Stimulated activated CD4-positive, alpha-beta T cell treated with anti-CD3 and anti-CD28 coated beads, TNF-alpha, amount 100 ng/mL, for 24 hours (primary cell): ENCODE measurements at places on chromosomes 1 and 21.

- no peak for DNase-seq
These were observed 4.2 kb upstream of the INTS3 start for GRCh38 chr1:153723687-153724086.

DNA sequence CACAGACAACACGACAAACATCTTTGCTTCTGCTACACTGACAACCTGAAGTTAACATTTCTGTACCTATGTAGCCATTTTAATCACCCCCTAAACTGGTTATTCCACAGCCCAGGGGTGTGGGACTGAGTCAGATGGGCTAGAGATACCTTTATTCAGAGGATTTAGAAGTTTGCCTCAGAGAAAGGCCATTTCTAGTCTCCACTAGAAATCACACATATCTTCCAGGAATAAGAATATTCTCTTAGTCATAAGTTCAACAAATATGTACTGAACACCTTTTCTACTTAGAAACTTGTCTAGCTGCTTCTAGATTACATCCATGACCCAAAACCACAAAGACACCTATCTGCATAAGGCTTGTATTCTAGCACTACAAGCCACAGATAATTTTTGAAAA is 38.8 kb downstream of the ERG start:
- no peak for DNase-seq

GRCh38 chr1:94050254-94050653 is 70.7 kb downstream of the ABCA4 start:
- DNase-seq, result no peak

DNA sequence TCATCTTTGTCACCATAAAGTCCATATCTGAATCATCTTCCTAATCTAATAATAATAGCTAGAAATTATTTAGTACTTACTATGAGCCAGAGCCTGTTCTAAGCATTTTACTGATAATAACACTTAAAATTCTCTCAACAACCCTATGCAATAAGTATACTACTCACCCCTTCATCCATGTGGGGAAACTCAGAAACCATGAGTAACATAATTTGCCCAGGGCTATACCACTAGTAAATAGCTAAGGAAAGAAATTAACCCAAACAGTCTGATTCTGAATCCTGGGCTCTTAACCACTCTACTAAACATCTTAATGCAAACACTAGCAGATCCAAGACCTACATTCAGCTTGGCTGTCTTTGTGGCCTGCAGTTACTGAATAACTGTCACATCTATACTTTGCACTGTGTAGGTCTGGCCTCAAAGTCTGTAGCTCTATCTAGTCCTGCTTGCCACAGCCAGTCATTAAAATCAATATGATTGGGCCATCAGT is 394.8 kb upstream of the ESRRG start:
- DNase-seq, result no peak

DNA sequence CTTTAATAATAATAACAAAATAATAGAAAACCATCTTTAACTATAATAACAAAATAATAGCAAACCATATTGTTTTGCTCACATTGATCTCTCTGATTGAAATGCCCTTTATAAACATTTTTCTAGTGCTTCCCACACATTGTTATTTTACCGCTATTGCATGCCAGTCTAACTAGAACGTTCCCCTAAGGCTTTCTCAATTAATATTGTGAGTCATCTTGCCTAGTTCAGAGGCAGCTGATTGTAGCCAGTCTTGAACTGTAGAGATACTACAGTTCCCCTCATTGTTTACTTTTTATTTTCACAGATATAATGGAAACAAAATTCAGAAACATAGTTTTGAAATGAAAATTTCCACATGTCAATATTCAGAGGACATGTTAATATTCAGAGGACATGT is 192.3 kb upstream of the ADGRL4 start:
- DNase-seq, result no peak

DNA sequence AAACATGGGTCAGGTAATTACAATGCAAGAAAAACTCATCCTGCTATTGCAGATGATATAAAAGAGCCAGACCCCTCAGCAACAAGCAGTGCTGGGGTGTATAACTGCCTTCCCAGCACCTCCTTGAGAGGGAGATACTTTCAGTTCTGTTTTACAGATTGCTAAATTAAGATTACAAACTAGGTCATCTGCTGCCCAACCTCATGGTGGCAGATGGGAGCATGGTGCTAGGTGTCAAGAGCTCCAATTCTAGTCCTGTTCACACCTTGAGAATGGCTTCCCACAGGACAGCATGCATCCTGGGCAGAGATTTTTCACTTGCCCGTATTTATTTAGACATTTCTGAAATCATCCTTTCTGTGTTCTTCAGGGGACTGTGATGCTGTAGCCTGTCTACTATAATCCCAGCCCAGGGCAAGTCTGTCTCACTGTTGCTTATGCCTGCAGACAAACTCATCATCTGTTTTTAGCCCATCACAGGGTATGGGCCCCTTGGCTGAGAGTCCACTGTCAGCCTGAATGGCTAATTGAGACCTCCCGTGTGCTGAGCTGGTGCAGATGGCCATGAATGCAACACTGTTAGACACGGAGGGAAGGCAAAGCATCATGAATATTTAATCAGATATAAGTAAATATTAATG is 40.2 kb upstream of the PBX1 start:
- no peak for DNase-seq

- DNase-seq, result no peak
These were observed 37.3 kb upstream of the KAZN start for GRCh38 chr1:14561014-14561693.

GRCh38 chr21:41958886-41959563 is 5.2 kb upstream of the C2CD2 start:
- no peak for DNase-seq

DNA sequence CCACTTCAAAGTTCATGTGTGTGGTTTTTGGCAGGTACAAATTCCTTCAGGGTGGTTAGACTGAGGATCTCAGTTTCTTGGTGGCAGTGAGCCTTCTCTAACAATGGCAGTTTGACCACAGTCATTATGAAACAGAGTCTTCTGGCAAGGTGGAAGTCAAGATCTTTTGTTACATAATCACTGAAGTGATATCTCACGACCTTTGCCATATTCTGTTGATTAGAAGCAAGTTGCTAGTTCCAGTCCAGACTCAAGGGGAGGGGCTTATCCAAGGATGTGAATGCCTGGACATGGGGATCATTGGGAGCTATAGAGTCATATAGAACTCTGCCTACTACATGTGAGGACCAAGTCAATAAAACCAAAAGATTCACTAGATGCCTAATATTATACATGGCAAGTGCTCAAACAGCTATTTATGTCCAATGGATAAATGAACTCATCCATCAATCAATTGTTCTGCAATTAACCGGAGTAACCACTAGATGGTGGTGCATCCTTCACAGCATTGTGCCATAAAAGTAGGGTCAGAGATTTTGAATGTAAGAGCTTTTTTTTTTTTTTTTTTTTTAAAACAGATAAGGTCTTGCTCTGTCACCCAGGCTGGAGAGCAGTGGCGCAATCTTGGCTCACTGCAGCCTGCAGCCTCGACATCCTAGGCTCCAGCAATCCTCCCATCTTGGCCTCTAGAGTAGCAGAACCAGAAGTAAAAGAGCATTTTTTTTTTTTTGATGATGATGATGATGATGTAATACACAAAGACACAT is 131.9 kb downstream of the CRB1 start:
- no peak for DNase-seq

- DNase-seq, result no peak
These were observed 50.6 kb downstream of the ZBTB40 start for GRCh38 chr1:22502202-22502601.

DNA sequence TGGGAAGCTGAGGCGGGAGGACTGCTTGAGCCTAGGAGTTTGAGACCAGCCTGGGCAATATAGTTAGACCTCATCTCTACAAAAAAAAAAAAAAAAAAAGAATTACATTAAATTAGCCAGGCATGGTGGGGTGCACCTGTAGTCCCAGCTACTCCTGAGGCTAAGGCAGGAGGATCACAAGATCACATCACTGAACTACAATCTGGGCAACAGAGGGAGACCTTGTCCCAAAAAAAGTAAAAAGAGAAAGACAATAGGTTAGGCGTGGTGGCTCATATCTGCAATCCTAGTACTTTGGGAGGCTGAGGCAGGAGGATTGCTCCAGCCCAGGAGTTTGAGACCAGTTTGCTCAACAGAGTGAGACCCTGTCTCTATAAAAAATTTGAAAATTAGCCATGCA is 130.3 kb downstream of the TIAM1 start:
- no peak for DNase-seq

DNA sequence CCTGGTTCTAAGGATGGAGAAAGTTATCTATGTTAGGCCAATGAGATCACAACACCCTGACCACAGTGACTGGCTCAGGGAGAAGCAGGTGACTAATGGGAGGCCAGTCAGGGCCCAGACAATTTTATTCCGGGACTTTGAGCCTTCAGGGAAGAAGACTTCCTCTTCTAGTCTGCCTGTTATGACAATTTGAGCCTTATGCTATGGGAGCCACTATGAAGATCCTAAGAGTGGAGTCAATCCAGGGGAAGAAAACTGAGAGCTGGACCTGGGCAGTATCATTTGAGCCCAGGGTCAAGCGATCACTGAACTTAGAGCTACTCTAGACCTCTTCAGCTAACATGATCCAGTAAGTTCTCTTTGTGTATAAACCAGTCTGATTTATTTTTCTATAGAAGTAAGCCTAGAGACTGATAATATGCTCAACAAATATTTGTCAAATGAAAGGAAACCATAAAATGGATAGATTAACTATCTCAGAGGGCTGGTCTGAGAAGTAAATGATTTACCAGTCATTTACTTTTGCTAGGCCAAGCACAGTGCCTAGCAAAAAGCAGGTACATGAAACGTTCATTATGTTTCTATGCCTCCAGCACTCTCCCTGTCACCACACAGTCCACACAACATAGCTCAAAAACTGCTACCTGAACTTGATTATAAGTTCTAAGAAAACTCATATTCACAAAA is 4.2 kb upstream of the C1orf141 start:
- no peak for DNase-seq

DNA sequence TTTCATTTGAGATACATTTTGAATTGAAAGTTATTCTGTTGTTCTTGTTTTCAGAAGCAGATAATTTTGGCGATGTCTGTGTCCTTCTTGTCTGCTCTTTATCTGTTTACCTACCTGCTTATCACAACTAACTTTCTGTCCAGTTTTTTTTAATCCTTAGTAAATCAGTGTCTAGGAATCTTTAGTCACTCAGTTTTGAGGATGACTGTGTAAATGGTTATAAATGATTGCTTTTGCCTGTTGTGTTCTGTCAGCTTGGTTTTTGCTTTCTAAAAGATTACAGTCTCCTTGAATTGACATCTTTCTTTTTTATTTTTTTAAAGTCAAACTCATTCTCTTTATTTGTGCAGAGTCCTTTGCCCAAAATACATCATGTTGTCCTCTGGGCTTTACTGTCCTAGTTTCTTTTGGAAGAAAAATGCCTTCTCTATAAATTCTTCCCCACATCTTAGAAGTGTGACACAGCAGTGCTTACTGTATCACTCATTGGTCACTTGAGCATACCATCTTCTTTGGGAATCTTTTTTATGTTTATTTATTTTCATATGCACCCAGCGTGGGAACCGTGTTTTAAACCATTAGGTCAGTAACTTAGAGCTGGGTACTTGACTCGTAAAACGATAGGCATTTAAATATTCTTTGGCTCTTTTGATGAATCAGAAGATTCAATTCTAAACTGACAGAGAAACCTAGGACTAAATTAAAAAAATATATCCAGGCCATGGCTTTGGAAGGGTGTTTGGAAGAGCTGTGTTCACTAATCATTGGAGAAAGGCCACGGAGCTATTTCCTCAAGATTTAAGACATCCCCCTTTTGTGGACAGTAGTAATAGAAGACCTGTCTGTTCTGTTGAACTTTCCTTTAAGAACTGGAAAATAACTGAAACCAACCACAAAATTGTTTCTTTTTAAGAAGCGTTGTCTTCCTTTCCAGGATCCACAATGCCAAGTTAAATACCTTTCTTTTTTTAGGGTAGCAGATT is 20.9 kb downstream of the LAMC1 start:
- no peak for DNase-seq

DNA sequence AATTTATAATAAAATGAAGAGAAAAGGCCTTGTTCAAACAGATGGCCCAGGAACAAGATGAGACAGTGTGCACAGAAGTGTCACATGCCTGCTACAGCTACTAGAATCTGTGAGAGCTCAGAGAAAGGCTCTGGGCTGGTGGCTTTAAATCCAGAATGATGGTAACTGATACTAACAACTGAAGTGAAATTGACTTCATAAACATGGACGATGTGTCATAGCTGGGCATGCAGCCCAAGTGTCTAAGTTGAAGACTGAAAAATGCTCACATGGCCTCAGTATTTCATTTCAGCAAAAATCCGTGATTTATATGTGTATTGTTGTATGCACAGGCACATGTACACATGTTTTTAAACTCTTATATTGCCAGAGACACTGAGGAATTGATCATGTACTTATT is 208.3 kb upstream of the RUNX1 start:
- DNase-seq, result no peak

DNA sequence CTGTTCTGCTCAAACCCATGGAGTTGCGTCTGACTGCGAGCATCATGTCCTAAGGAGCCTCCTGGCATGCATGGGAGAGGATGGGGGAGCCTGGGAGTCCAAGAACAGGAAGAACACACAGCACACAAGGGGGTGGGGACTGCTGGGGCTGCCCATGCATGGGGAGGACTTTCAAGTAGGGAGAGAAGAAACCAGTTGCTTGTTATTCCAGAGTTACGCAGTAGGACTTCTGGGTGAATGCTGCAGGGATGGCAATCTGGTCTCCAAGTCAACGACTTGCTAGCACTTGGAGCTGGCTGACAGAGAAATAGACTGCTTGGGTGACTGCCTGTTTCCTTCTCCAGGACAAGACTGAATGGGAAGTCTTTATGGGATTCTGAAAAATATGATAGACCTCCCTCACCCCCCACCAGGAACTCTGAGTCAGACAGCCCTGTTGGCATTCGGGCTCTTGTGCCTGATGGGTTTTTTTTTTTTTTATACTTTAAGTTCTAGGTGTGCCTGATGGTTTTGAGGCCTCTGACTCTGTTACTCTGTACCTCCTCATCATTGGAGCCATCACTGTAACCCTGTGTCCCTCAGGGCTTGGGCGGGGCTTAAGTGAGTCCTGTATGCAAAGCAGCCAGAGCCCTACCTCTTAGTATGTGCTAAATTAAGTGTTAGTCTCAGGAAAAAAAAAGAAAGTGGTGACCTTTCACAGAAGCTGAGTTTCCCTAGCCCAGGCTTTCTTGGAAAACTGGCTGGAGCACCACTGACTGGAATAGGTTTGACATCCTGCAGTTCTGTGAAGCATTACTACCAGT is 30.3 kb downstream of the MAP3K21 start:
- DNase-seq, result no peak

- no peak for DNase-seq
These were observed 100.0 kb upstream of the SLC44A3 start for GRCh38 chr1:94719926-94720793.

DNA sequence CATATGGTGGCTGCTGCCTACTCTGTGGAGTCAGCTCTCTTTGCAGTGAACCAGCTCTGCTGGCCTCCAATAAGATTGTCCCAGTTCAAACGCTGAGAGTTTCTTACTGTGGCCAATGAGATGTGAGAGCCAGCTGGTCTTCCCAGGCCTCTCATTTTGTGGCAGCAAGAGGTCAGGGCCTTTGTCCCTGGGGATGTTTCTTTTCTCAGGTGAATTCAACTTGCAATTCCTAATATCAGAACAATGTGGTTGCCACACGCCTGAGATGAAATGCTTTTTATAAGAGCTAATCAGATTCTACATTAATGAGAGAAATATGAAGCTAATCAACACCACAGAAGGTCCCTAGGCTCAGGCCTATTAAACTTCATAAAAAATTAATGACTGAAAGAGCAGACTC is 660.1 kb upstream of the CAMK1G start:
- no peak for DNase-seq
